ENCODE measurements at places on chromosomes 13 and 19.

DNA sequence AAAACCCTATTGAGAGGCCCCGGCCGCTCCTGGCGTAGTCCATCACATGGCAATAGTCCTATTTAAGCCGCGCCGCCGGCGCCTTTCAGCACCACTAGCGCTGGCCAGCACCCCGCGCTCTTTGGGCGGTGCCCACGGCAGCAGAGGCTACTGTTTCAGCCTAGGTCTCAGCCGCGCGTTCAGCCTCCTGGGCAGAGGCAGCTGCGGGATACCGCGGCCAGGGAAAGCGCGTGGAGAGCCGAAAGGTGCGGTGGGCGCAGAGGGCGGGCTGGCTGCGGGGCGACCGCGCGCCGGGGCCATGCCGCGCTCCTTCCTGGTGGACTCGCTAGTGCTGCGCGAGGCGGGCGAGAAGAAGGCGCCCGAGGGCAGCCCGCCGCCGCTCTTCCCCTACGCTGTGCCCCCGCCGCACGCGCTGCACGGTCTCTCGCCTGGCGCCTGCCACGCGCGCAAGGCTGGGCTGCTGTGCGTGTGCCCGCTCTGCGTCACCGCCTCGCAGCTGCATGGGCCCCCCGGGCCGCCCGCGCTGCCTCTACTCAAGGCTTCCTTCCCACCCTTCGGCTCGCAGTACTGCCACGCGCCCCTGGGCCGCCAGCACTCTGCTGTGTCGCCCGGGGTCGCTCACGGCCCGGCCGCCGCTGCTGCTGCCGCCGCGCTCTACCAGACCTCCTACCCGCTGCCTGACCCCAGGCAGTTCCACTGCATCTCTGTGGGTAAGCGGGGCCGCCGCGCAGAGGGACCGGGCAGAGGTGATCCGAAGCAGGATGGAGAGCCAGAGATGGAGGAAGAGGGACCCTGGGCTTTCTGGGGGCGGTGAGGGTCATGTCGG is at the start of gene GSX1:
Gene GSX1 (plus strand): TSS at position 91 of the 826 bp plus-strand sequence. CDS start 208 bp downstream, at position 299.
- DNase-seq: no peak

GRCh38 chr13:45149964-45150363 is 29.7 kb downstream of the GTF2F2 start:
- no peak for DNase-seq

DNA sequence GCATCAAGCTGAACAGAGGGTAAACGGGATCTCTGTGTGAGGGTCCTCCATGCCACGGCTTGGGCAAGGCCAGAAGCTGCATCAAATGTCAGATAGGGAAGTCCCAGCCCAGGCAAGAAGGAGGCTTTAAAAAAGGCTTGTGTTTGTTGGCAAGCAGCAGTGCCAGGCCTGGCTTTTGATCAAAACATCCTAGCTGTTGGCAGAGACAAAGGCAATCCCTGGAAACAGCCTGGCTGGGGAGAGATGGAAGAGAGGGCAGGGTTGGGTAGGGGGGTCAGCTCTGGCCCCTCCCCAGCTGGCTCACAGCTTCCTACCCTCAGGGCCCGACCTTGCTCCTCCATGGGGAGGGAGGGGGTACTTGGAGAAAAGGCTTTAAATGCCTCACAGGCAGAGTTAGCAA is 61.8 kb upstream of the KCTD15 start:
- peak; percentile 6 for DNase-seq

DNA sequence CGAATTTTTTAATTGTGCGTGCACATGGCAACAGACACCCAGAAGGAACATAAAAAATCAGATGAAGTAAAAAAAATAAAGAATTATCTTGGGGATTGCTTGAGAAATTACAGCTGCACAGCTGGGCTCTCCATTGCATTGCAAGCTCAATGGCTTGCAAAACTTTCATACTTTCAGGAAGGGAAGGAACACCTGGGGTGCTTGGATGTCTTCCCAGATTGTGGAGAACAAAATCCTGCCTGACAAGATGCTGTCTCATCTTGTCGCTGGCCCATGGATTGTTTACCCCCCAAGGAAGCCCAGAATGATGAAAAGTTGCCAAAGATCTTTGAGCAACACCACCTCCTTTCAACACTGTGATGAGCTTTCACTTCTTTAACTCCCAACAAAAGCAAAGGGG is 11.0 kb upstream of the CASP14 start:
- no peak for DNase-seq

- no peak for DNase-seq
Measured at GRCh38 chr13:29254626-29255370, 340.7 kb downstream of the SLC7A1 start.

- DNase-seq: no peak
Measured at GRCh38 chr13:105016266-105016665, 1519.2 kb downstream of the EFNB2 start.

- DNase-seq: no peak
Measured at GRCh38 chr19:49786376-49786820, 19.6 kb downstream of the AP2A1 start.

- DNase-seq: no peak
Measured at GRCh38 chr13:102142473-102142826, 259.4 kb downstream of the FGF14 start.

DNA sequence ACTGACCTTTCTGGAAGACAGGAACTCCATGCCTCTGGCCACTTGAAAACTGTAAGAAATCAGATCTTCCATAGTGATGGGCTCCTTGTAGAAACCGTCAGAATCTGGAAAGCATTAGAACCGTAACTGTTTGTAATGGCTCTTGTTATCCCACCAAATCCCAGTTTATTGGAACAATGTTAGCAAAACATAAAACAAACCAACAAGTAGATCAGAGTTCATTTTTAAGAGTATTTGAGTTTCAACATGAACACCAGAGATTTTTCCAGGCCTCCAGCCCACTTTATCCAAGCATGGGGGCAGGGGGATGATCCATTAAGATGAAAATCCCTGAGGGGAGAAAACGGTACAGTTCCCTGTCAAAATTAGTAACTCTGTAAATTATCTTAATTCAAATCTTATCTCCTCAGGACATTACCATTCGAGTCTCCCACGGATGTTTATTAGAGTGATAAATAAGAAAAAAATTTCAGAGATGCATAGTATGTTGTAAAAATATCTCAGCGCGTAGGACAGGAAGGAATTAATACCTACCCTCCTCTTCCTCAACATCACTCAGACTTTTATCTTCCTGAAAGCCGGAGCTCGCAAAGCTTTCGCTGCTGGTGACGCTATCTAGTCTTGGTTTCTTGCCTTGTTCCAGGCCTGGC is 172.5 kb downstream of the FLT1 start:
- no peak for DNase-seq

GRCh38 chr19:13029893-13030292 is 34.6 kb downstream of the NFIX start:
- peak; percentile 81 for DNase-seq

DNA sequence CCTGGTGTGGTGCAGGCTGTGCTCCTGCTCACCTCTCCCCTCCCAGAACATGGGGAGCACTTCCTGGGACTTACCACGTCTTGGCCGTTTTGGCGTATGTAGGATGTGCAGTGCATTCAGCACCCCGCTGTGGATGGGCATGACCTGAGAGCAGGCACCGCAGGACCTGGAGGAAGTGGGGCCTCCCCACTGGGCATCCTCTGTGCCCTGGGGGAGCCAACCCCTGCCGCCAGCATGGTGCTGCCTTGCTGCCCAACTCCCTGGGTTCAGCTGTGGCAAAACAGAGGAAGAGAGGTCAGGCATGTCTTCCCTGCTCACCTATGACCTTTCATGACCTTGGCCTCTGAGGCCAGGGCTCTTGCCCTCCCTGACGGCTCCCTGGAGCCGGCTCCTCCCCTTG is 103.5 kb downstream of the RAB20 start:
- no peak for DNase-seq

- DNase-seq: no peak
Measured at GRCh38 chr13:111178402-111178801, 63.3 kb downstream of the ARHGEF7 start.

- no peak for DNase-seq
Measured at GRCh38 chr13:26247608-26248007, 6.3 kb upstream of the CDK8 start.

DNA sequence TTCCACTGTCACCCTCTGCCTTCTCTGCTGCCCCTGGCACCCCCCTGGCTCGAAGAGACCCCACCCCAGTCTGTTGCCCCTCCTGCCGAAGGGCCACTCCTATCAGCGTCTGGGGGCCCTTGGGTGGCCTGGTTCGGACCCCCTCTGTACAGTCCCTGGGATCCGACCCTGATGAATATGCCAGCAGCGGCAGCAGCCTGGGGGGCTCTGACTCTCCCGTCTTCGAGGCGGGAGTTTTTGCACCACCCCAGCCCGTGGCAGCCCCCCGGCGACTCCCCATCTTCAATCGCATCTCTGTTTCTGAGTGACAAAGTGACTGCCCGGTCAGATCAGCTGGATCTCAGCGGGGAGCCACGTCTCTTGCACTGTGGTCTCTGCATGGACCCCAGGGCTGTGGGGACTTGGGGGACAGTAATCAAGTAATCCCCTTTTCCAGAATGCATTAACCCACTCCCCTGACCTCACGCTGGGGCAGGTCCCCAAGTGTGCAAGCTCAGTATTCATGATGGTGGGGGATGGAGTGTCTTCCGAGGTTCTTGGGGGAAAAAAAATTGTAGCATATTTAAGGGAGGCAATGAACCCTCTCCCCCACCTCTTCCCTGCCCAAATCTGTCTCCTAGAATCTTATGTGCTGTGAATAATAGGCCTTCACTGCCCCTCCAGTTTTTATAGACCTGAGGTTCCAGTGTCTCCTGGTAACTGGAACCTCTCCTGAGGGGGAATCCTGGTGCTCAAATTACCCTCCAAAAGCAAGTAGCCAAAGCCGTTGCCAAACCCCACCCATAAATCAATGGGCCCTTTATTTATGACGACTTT is 2.0 kb downstream of the ZFP36 start:
- DNase-seq: no peak

DNA sequence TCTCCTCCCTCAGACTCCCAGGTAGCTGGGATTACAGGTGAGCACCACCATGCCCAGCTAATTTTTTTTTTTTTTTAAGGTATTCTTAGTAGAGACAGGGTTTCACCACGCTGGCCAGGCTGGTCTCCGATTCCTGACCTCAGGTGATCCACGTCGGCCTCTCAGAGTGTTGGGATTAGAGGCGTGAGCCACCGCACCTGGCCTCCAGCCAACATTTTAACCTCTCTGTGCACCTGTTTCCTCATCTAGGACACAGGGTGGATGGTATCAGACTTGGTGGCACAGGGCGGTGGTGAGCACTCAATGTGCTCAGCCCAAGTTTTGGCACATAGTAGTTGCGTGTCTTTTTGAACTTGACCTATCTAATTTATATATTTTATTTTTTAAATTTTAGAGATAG is 12.5 kb downstream of the APBA3 start:
- DNase-seq: no peak

DNA sequence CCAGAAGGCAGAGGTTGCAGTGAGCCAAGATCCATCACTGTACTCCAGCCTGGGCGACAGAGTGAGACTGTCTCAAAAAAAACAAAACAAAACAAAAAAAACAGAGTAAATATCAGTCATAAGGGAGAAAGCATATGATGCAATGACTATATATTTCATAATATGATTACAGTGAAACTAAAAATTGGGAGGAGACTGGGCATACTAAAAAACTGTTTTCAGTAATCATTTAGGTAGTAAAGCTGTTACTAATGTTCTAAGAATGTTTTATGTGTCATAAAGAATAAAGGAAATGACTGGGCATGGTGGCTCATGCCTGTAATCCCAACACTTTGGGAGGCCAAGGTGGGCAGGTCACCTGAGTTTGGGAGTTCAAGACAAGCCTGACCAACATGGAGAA is 15.9 kb downstream of the ZNF573 start:
- no peak for DNase-seq

- peak; percentile 19 for DNase-seq
Measured at GRCh38 chr19:5397804-5398692, 57.2 kb upstream of the ZNRF4 start.

DNA sequence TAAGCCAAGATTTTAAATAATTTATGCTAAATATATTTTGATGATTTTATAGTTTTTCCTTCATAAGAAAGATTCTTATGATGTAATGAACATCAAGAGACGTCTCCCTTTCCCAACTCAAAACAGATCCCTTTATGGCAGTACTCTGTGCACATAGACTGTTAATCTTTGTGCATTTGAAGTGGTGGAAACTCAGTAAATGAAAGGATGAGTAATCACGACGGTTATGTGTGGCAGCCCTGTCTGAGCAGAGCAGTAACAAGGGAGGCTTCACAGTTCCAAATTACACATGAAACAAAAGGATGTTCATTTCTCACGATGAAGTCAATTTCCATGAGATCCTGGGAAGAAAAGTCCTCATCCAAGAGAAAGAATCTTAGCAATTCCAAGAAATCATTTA is 498.1 kb downstream of the KLF5 start:
- DNase-seq: no peak

- no peak for DNase-seq
Measured at GRCh38 chr13:112752711-112753541, 63.1 kb downstream of the ATP11A start.

DNA sequence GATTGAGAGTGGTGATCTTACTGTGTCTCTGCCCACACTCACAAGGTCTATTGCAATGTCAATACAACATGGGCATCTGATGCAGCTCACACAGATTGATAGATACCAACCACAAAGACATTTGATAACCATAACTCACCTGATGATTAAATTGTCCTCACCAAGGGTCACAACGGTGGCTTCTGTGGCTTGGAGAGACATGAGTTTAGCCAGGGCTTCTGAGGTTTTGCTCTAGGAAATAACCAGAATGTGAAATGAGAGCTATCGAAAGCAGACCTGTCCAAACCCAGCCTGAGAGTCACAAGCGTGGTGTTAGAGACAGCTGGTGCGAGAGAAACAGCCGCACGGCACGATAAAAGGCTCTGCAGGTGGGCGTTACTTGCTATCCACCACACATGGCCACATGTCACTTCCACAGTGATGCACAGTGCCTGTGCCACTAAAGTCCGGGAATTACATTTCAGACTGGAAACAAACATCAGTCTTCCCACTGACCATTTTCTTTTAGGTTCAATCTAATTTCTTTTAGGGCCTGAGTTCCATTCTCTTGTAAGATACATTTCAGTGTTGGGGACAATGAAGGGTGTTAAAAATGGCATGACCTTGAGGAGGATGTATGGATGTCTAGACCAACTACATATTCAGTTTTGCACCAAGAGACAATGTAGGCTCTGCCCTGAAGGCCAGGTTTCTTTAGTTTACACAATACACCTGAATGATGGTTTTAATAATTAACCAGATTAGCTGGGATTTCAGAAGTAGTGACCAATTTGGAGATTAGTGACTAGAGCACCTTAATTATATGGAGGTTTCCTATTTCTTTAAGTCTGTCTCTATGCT is 53.7 kb downstream of the ATP7B start:
- DNase-seq: no peak

Measured in hypothalamus (tissue), 51 donors.